ENCODE measurements at places on chromosomes 2 and 18.
A peak's percentile ranks its signal among the peaks of the same experiment; 100 is the strongest.

DNA sequence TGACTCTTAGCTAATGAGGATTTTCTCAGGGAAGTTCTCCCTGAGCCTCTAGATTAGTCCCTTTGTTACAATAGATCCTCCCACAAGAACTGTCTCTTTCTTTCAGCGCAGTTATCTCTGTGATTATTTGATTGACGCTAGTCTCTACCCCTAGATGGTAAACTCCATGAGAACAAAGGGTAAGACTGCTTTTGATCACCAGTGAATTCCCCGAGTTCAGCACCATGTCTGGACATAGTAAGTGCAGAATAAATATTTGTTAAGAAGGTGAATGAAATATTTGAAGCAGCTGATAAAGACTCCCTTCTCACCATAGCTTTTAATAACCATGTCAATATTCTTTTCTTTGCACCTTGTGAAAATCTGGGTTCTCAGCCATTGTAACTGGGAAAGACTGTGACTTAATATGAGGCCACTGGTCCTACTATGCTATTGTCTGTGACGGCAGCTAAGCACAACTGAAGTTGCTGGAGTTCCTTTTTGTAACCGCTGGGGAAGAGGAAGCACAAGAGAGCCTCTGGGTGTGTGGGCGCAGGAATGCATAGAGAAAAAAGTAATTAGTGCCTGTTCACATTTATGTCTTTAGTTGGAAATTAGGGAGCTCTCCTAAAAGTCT lies 214.7 kb downstream of the TGIF1 start:
- DNase-seq = no peak

DNA sequence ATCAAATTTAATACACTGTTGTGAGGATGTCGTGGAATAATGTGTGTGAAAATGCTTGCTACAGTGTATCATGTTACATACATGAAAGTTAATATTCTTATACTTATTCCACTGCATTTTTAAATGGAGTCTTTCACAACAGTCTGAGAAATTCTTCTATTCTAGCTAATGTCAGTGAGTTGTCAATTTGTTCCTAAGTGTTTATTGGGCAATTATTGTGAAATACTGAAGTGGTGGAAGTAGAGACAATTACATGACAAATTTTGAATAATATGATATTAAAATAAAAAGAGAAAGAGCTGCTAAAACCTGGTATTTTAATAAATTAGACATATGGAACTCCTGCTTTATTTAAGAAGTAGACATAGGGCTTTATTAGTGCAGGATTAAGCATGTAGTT lies 176.1 kb downstream of the PTPRM start:
- DNase-seq = no peak

DNA sequence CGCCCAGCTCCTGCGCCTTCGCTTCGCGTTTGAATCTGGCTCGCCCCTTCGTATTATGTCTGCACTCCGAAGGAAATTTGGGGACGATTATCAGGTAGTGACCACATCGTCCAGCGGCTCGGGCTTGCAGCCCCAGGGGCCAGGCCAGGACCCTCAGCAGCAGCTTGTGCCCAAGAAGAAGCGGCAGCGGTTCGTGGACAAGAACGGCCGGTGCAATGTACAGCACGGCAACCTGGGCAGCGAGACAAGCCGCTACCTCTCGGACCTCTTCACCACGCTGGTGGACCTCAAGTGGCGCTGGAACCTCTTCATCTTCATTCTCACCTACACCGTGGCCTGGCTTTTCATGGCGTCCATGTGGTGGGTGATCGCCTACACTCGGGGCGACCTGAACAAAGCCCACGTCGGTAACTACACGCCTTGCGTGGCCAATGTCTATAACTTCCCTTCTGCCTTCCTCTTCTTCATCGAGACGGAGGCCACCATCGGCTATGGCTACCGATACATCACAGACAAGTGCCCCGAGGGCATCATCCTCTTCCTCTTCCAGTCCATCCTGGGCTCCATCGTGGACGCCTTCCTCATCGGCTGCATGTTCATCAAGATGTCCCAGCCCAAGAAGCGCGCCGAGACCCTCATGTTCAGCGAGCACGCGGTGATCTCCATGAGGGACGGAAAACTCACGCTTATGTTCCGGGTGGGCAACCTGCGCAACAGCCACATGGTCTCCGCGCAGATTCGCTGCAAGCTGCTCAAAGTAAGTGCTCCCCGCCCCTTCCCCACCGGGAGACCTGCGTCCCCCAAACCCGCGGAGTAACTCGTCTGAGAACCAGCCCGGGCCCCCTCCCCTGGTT lies 453 bp downstream of the KCNJ3 start:
- DNase-seq = no peak

- peak; percentile 11 for DNase-seq
Measured at GRCh38 chr2:46615986-46616485, 136.7 kb downstream of the TMEM247 start.

DNA sequence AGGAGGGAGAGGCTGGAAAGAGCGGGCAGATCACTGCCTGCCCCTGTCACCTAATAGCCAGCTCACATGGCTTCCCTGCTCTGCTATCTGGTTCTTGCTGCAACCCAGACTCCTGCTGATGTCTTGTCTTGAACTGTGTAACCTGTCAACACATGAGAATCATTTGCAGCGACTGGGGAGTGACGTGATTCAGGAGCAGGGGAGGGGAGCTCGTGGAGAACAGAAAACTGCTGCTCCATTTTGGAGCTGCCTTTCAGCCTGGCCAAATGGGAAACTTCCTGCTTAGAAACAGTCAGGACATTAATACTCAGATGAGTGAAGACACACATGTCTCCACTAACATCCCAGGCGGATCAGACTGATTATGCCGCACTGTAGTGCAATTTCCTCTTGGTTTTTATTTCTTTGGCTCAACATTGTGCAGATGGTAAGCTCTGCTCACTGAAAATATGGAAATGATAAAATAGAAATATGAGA lies 38.1 kb downstream of the RPL37A start:
- DNase-seq = no peak

- peak; percentile 60 for DNase-seq
Measured at GRCh38 chr2:70104231-70105111, 17.2 kb downstream of the PCBP1 start.

DNA sequence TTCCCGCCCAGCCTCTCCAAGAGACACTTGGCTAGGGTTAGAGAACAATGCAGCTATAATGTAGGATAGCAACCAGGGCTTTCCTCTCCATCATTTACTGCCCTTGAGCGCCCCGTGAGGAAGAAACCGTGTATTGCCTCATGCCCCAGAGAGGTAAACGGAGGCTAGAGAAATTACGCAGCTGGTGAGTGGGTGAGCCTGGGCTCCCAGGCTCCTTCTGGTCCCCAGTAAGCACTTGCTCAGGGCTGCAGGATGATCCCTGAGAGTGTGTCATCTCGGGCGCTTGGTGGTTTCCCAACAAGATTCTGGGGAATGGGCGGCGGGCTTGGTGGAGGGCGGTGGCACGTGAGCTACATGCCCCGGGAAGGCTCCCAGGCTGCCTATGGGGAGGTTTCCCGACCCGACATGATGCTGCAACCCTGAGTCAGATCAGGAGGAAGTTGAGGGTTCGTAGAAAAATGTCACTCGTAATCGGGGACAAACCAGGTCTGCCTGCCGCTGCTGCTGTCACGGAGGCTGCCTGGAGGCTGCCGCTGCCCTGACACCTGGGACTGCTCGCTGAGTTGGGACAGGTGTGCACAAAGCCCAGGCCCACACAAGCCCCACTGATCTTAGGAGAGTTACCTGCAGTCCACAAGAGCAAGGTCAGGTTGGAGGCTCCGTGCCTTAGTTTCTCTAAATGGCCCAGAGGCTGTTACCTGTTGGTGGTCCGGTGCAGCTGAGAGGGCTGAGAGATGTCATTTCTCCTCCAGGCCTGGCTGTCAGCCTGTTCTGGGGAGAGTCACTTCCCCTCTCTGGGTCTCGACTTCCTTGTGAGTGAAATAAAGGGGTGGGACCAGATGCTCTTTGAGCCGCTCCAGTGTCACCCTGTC lies at the start of gene GPR55:
Gene GPR55, minus strand, starts transcription at position 773 of the 872 bp plus-strand sequence. CDS start 14,280 bp downstream, outside the sequence.
- no peak for DNase-seq

- DNase-seq = no peak
Measured at GRCh38 chr2:218196974-218197373, 20.0 kb upstream of the ARPC2 start.

DNA sequence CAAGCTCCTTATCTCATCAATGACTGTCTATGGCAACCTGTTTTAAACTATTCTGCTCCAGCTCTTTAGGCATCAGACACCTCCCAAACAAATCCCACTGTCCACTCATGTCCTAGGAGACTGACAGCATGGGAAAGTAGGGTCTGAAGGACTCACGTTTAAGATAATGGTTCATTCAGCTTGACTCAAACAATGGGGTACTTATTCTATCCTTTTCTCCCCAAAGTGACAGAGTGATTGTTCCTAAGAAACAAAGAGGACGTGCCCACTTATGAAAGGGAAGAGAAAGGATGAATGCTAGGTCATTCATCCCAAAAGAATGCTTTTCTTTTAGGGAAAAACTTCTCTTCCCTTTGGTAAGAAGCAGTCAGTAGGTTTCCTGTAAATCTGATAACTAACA lies 41.9 kb downstream of the ALK start:
- no peak for DNase-seq

DNA sequence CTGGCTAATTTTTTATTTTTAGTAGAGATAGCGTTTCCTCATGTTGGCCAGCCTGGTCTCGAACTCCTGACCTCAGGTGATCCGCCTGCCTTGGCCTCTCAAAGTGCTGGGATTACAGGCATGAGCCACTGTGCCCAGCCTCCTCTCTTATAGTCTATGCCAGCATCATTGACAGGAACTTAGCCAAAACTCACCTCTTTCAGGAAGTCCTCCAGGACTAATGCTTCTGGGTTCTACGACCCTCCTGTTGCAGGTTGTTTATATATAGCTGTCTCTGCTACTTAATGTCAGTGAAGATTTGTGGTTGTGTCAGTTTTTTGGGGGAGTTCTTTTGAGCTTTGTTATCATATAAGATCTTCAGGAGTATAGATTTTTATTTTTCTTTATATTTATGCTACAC lies 112.1 kb upstream of the CDC42EP3 start:
- DNase-seq = no peak

DNA sequence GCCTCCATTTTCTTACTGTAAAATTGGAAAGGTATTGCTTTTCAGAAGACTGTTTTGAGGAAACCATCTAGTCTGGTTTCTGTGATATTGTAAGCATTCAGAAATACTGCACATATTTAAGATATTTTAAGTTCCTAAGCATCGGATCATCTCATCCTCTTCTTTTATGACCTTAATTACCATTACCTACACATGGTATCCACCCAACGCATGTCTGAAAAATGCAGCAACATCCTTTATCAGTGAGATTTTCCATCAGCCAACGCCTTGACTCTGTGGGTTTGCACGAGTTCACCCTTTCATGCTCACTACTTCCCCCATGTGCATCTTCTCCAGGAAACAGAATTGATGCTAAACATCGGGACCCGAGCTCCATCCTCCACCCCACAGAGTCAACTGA lies 84.3 kb downstream of the COL4A4 start:
- DNase-seq = no peak

GRCh38 chr2:106107509-106108131 lies 86.5 kb downstream of the UXS1 start:
- no peak for DNase-seq

DNA sequence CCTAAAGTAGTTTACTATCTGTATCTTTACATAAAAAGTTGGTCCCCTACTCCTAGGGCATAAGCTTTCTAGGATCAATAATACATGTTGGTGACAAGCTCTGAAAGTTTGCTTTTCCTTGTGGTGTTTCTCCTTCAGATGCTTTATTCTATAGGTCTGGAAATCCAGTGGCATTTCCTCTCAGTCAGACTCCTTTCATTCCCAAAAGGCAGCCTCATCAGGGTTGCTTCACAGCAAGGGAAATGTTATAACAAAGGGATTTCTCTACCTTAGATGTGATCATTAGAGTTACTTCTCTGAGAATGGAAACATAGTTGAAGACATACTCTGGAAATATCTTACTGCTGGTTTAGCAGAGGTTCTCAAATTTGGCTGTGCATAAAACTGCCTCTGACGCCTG lies 1072.4 kb upstream of the ZEB2 start:
- DNase-seq = no peak

DNA sequence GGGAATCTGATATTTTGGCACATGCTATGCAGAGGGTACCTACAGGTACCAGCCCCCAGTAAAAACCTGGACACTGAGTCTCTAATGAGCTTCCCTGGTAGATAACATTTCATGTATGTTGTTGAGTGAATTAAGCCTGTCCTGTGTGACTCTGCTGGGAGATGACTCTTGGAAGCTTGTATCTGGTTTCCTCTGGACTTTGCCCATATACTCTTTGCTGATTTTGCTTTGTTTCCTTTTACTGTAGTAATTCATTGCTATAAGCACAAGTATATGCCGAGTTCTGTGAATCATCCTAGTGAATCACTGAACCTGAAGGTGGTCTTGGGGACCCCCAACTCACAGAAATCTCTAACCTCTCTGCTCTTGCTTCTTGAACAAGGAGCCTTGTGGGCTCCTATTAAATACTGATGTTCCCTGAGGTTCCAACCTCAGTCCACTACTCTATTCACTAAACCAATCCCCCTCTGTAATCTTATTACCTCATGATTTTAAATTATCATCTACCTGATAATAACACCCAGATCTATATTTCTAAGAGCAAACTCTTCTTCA lies 94.3 kb upstream of the WDSUB1 start:
- DNase-seq = no peak

GRCh38 chr2:189542145-189542882 lies 38.3 kb downstream of the SLC40A1 start:
- no peak for DNase-seq

DNA sequence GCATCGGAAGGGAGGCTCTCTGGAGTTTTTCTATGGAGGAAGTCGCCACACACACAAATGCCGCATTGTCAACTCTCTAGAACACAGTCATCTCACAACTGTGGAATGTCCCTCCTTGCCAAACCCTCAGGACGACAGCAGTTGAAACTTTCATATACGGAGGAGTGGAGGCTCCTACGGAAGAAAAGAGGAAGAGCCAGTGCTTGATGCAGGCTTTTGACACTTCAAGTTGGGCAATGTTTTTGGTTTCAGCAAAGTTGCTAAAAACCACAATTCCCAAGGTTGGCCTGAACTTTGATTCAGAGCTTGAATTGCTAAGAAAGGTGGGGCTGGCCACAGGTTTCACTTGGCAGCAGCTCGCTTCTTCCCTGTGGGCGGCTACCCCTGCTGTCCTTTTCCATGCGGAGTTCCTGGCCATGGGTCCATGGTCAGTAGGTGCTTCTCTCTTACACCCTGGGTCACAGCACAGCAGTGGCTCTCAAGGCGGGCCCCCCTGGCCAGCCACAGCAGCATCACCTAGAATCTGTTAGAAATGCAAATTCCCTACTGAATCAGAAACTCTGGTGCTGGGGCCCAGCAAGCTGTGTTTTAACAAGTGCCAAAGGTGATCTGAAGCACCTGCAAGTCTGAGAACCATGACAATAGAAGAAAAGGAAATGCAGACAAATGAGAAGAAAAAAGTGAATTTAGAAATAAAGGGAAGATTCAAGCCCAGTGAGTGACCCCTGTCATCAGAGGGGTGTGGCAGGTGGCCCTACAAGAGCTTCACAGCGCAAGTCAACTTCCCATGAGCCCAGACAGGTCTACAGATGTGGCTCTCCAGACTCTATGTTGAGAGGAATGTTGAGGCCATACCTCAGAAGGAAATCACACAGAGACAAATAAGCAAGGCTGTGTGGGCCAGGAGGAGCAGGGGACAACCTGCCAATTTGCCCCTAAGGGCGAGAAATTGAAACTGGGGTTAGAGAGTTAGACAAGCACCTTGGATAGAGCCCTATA lies 856.4 kb downstream of the RNF144A start:
- DNase-seq = no peak

Measured in NCI-H510A (cell line).